SJSA1 (cell line): ENCODE measurements at places on chromosomes 3 and 15.

DNA sequence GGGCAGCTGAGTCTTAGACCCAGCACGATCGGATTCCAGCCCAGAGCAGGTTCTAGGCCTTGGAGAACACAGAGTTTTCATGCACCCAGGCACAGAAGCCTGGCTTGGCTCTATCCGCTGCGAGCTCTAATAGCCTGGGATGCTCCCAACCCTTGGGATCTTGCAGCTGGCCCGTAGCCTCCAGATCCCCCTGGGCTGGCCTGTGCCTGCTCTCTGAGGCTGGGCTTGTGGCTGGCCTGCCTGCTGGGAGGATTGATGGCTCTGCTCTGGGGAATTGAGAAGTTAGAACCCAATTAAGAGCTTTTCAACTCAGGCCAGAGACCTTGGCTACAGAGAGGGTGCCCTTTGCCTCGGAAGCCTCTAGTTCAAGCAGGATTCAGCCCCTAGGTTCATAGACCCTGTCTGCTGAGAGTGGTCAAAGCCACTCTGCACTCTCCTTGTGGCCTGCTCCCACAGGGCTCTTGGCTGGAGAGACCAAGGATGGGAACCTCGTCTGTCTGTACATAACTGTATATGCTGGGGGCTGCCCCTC is 64.4 kb downstream of the MAGEF1 start:
- DNase-seq, result no peak
- no peaks in the 10 kb centered on the region for H3K36me3 ChIP-seq

- H3K4me1 ChIP-seq, result no peaks in the 10 kb centered on the region
- no peak overlapping the region for H3K27ac ChIP-seq
- H3K4me3 ChIP-seq, result no peak overlapping the region
- H3K36me3 ChIP-seq, result peaks cover 40% of the 10 kb centered on the region
- H3K27me3 ChIP-seq, result no peaks in the 10 kb centered on the region
- DNase-seq, result no peak
Observed at GRCh38 chr15:58616171-58616570, 133.3 kb downstream of the ADAM10 start.

- no peak overlapping the region for H3K4me3 ChIP-seq
- no peak for DNase-seq
- no peaks in the 10 kb centered on the region for H3K4me1 ChIP-seq
- no peaks in the 10 kb centered on the region for H3K36me3 ChIP-seq
Observed at GRCh38 chr3:7112523-7113056, 251.7 kb downstream of the GRM7 start.

DNA sequence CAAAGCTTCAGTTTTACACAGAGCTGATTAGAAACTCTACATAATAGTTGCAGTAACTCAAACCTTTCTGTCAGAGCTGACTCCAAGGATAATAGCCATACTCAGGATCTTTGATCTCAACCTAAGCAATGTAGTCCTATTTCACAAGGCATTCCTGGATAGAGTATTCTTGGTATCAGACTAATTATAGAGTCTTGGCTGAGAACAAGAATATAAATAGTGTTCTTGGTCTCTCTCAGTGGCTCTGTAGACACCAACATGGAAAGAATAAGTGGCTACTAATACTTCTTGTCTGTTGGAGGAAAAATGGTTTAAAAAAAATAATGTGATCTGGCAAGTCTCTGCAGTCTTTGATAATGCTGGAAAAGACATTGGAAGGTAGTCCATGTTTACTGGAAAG is 55.7 kb downstream of the RIOX2 start:
- no peak overlapping the region for H3K4me3 ChIP-seq
- no peaks in the 10 kb centered on the region for H3K36me3 ChIP-seq
- no peak for DNase-seq
- H3K27me3 ChIP-seq, result no peaks in the 10 kb centered on the region

- H3K4me3 ChIP-seq, result no peak overlapping the region
- DNase-seq, result peak; percentile 42
- H3K4me1 ChIP-seq, result peaks cover 5% of the 10 kb centered on the region
Observed at GRCh38 chr3:128383316-128384235, 83.1 kb downstream of the DNAJB8 start.

DNA sequence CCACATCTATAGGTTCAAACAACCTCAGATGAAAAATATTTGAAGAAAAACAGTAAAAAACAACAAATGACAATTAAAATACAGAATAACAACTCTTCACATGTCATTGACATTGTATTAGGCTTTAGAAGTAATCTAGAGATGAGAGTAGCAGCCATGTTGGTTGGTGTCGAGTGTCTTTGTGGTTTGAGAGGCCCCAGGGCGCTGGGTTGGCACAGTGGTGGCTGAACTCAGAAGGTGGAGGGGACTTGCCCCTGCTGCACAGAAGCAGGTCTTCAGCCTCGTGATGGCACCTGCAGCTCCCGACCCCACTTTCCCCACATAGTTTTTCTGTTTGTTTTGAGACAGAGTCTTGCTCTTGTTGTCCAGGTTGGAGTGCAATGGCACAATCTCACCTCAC is 187.2 kb downstream of the OSBPL10 start:
- H3K27ac ChIP-seq, result no peak overlapping the region
- no peaks in the 10 kb centered on the region for H3K4me1 ChIP-seq
- DNase-seq, result no peak
- H3K36me3 ChIP-seq, result no peaks in the 10 kb centered on the region
- no peaks in the 10 kb centered on the region for H3K27me3 ChIP-seq

- DNase-seq, result no peak
- H3K4me3 ChIP-seq, result no peak overlapping the region
- H3K27ac ChIP-seq, result no peak overlapping the region
- H3K27me3 ChIP-seq, result no peaks in the 10 kb centered on the region
Observed at GRCh38 chr3:59981377-59981776, 931.6 kb upstream of the CFAP20DC start.

GRCh38 chr3:127102587-127102986 is 90.3 kb upstream of the PRR23E start:
- H3K4me3 ChIP-seq, result no peak overlapping the region
- H3K27me3 ChIP-seq, result no peaks in the 10 kb centered on the region; the same call in 1 of the 2 replicates
- H3K36me3 ChIP-seq, result no peaks in the 10 kb centered on the region
- DNase-seq, result no peak

DNA sequence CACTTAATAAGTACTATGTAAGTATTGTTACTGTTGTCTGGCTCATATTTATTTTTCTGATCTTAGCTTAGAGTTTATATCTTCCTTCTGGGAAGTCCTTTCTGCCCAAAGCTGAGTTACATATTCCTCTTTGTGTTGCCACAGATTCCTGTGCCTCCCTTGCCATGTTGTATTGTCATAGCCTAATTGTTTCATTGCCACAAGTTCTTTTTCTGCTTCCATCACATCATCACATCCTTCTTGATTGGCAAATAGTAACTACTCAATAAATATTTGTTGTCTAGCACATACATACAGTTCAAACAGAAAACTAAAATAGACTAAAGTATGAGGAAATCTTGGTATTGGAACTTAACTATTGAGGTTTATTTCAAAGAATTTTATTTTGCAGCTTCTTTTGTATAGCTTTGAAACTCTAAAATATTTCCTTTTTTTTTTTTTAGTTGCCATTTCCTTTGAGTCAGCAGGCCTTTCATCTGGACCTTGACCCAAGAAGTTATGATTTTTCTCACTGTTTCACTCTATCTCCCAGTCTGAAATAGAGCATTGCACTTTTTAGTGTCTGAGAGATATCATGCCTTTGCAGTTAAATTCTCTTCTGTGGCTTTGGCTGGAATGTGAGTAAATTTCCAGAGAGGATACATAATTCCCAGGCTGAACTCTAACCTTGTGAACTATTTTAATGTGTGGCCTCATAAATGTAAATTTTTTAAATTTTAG is 98.2 kb downstream of the ZNF609 start:
- no peaks in the 10 kb centered on the region for H3K27me3 ChIP-seq
- H3K27ac ChIP-seq, result no peak overlapping the region
- H3K4me3 ChIP-seq, result no peak overlapping the region
- no peak for DNase-seq
- H3K4me1 ChIP-seq, result peaks cover 6% of the 10 kb centered on the region; the same call in 1 of the 2 replicates
- H3K36me3 ChIP-seq, result no peaks in the 10 kb centered on the region

DNA sequence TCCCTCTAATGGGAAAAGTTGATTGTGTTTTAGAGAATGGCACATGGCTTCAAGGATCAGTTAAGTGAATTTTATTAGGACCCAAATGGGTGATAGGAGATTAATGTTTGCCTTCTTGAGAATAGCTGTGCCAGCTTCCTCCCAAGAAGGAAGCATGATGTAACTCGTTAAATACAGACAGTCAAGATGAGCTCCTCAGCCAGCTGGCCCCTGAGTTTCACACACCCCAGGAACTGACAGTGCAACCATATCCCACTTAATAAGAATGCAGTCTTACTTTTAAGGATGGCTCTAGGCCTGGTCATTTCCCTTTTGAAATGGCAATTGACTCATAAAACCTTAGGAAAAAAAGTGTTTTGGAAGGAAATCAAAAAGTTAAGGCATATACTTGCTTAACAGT is 472.8 kb upstream of the KCNMB2 start:
- H3K27me3 ChIP-seq, result no peaks in the 10 kb centered on the region
- no peak overlapping the region for H3K4me3 ChIP-seq
- no peak for DNase-seq
- no peaks in the 10 kb centered on the region for H3K36me3 ChIP-seq

- no peaks in the 10 kb centered on the region for H3K36me3 ChIP-seq
- H3K4me1 ChIP-seq, result no peaks in the 10 kb centered on the region
- H3K4me3 ChIP-seq, result no peak overlapping the region
- H3K27ac ChIP-seq, result no peak overlapping the region
- no peak for DNase-seq
Observed at GRCh38 chr3:1007866-1008265, 85.0 kb upstream of the CNTN6 start.

GRCh38 chr3:55818485-55818884 is 331.4 kb upstream of the WNT5A start:
- no peaks in the 10 kb centered on the region for H3K27me3 ChIP-seq
- no peak for DNase-seq
- no peak overlapping the region for H3K27ac ChIP-seq
- no peak overlapping the region for H3K4me3 ChIP-seq

DNA sequence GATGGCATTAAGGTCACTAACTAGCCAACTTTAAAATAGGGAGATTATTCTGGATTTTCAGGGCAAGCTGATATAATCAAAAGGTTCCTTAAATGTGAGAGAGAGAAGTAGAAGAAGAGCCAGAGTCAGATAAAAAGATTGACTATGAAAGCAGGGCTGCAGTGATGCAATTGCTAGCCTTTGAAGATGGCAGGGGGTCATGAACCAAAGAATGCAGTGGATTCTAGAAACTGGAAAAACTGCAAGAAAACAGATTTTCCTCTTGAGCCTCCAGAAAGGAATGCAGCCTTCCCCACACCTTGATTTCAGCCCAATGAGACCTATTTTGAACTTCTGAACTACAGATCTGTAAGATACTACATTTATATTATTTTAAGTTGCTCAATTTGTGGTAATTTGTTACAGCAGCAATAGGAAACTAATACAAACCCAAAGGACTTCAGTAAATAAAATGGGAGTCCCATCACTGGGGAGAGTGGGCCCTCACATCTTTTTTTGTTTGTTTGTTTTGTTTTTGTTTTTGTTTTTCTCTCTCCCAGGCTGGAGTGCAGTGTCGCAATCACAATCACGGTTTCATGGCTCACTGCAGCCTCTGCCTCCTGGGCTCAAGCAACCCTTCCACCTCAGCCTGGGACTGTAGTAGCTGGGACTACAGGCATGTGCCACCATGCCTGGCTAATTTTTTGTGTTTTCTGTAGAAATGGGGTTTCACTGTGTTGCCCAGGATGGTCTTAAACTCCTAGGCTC is 31.4 kb upstream of the RYK start:
- H3K36me3 ChIP-seq, result no peaks in the 10 kb centered on the region
- H3K4me1 ChIP-seq, result no peaks in the 10 kb centered on the region
- H3K27me3 ChIP-seq, result no peaks in the 10 kb centered on the region
- no peak overlapping the region for H3K27ac ChIP-seq
- no peak overlapping the region for H3K4me3 ChIP-seq
- DNase-seq, result no peak

- H3K4me3 ChIP-seq, result no peak overlapping the region
- no peaks in the 10 kb centered on the region for H3K4me1 ChIP-seq
- no peaks in the 10 kb centered on the region for H3K27me3 ChIP-seq
- no peak for DNase-seq
- H3K27ac ChIP-seq, result no peak overlapping the region
- no peaks in the 10 kb centered on the region for H3K36me3 ChIP-seq
Observed at GRCh38 chr3:64935971-64936370, 248.2 kb upstream of the ADAMTS9 start.

GRCh38 chr3:86381247-86381646 is 609.7 kb downstream of the VGLL3 start:
- H3K4me3 ChIP-seq, result no peak overlapping the region
- no peaks in the 10 kb centered on the region for H3K4me1 ChIP-seq
- no peaks in the 10 kb centered on the region for H3K27me3 ChIP-seq
- H3K27ac ChIP-seq, result no peak overlapping the region

DNA sequence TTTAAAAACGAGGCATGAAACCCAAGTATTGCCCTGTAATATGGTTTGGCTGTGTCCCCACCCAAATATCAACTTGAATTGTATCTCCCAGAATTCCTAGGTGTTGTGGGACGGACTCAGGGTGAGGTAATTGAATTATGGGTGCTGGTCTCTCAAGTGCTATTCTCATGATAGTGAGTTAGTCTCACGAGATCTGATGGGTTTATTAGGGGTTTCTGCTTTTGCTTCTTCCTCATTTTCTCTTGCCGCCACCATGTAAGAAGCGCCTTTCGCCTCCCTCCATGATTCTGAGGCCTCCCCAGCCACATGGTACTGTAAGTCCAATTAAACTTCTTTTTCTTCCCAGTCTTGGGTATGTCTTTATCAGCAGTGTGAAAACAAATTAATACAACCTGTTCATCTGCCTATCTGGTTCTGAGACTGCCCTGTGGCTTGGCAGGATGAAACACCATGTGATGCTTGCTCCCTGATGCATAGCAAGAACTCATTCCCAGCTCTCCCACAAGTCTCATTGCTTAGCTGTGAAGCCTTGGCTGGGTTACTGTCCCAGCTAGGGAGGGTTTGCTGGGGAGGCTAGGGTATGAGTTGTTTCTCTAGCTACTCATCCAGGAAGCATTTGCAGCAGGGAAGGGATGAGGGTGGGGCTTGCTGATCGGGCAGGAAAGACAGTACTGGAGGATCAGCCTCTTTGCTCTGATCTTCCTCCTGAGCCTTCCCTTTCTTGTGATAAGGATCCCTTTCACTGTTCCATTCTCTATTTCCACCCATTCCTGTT is 3.7 kb upstream of the SQOR start:
- H3K4me1 ChIP-seq, result peaks cover 17% of the 10 kb centered on the region
- no peak for DNase-seq
- no peaks in the 10 kb centered on the region for H3K27me3 ChIP-seq

- no peak overlapping the region for H3K4me3 ChIP-seq
- DNase-seq, result no peak
- H3K36me3 ChIP-seq, result 0 out of 2 replicates have a peak, but pooled peaks cover 3% of the 10 kb centered on the region
- peaks cover 50% of the 10 kb centered on the region for H3K4me1 ChIP-seq
Observed at GRCh38 chr3:130901463-130902204, 7.8 kb downstream of the ATP2C1 start.

- no peak overlapping the region for H3K27ac ChIP-seq
- no peaks in the 10 kb centered on the region for H3K27me3 ChIP-seq
- H3K4me3 ChIP-seq, result no peak overlapping the region
- H3K4me1 ChIP-seq, result peaks cover 4% of the 10 kb centered on the region
Observed at GRCh38 chr15:100592898-100593297, 9.1 kb downstream of the LINS1 start.
